ENCODE measurements at places on chromosomes 3 and 15. TPM values are rescaled to one million over a fixed set of nuclear protein-coding genes. Genes with fewer than 3 reads are reported as not detected.

- H3K27me3 ChIP-seq: no peaks in the 10 kb centered on the region
- no peak for DNase-seq
- peaks cover 3% of the 10 kb centered on the region for H3K4me1 ChIP-seq
Observed at GRCh38 chr3:132870541-132870940, 148.3 kb upstream of the NPHP3 start.

ARL14 gene
- total RNA-seq: not detected

FBLN2 gene
- 10.5 TPM for total RNA-seq

DNA sequence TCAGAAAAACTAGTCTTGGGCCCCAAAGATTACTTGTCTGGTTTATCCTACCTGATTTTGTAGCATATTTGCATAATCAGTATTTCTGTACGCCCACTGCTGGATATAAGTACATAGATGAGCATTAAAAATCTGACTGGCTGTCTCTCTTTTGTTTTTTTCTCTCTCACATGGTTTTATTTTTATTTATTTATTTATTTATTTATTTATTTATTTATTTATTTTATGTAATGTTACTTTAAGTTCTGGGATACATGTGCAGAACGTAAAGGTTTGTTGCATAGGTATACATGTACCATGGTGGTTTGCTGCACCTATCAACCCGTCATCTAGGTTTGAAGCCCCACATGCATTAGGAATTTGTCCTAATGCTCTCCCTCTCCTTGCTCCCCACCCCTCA is 31.9 kb downstream of the C2CD4B start:
- H3K27ac ChIP-seq: no peak overlapping the region
- H3K4me3 ChIP-seq: no peak overlapping the region
- peaks cover 7% of the 10 kb centered on the region for H3K27me3 ChIP-seq
- H3K36me3 ChIP-seq: no peaks in the 10 kb centered on the region

DNA sequence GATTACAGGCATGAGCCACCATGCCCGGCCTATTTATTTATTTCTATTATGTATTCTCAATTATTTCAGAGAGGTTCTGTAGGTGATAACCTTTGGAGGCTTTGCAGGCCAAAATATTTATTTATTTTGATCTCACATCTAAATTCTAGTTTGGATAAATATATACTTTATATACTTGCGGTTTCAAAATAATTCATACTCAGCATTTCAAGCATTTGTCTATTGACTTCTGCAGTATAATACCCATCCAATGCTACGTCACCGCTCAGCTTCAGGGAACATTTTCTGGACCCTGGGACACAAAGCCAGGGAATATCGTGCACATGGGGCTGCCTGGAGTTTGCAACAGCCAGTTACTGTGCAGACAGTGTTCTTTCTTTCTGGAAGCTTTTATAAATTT is 22.6 kb downstream of the CGGBP1 start:
- H3K27ac ChIP-seq: no peak overlapping the region
- no peaks in the 10 kb centered on the region for H3K27me3 ChIP-seq
- no peak overlapping the region for H3K4me3 ChIP-seq
- DNase-seq: no peak
- no peaks in the 10 kb centered on the region for H3K36me3 ChIP-seq

GRCh38 chr3:36698314-36698713 is 66.0 kb downstream of the DCLK3 start:
- DNase-seq: no peak
- H3K27me3 ChIP-seq: peaks cover under 1% of the 10 kb centered on the region
- no peak overlapping the region for H3K4me3 ChIP-seq

DNA sequence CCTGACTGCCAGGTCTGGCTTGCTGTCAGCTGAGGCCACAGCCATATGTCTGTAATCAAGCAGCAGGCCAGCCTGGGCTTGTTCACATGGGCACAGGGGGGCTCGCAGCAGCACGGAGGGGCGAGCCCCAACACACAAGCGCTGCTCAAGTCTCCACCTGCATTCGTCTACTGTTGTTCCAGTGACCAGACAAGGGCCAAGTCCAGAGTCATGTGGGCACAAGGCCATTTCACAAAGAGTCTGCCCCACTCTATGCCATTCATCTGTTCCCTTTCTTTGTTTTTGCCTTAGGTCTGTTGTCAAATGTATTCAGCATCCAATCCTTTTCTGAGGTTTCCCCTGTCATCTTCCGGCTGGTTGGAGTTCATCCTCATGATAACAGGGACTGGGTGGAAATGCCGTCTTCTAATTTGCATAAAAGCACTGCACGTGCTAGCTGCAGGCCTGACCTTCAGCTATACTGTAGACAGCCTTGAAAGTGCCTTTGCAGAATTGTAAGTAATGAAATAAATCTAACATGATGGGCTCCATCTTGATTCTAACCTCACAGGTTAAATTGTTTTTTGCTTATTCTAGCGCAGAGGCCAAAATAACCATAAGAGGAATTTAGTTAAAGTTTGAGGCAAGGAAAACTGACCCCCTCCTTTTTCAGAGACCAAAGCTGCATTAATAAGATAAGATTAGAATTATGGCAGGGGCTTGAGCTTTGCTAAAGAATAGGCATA is 28.6 kb upstream of the KBTBD12 start:
- no peaks in the 10 kb centered on the region for H3K4me1 ChIP-seq
- peaks cover 5% of the 10 kb centered on the region for H3K36me3 ChIP-seq
- peaks cover 3% of the 10 kb centered on the region for H3K27me3 ChIP-seq
- H3K27ac ChIP-seq: no peak overlapping the region

LIPC gene
- total RNA-seq: not detected

LIPH gene
- total RNA-seq: 2.5 TPM

DNA sequence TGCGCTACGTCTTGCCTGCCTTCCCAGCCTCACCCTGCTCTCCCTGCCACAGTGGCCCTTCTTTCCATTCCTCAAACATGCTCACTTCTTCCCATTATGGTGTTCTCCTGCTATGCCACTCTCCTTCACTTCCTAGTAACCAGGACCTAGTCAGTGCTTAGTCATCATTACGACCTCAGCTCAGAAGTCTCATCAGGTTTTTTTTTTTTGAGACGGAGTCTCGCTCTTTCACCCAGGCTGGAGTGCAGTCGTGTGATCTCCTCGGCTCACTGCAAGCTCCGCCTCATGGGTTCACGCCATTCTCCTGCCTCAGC is 149.5 kb downstream of the GREM1 start:
- DNase-seq: no peak
- H3K27ac ChIP-seq: no peak overlapping the region
- H3K27me3 ChIP-seq: no peaks in the 10 kb centered on the region
- no peaks in the 10 kb centered on the region for H3K36me3 ChIP-seq

GOLGA6L22 gene
- total RNA-seq: not detected

ATRIP gene
- total RNA-seq: 11.2 TPM

CHST2 gene
- total RNA-seq: 12.9 TPM

- peaks cover 4% of the 10 kb centered on the region for H3K27me3 ChIP-seq
- no peak for DNase-seq
- no peaks in the 10 kb centered on the region for H3K4me1 ChIP-seq
- H3K4me3 ChIP-seq: no peak overlapping the region
Observed at GRCh38 chr15:66830358-66830757, 128.3 kb downstream of the SMAD6 start.

B3GNT5 gene
- total RNA-seq: 6.9 TPM

GRCh38 chr3:30011237-30011803 is 595.1 kb upstream of the TGFBR2 start:
- H3K4me3 ChIP-seq: no peak overlapping the region
- H3K4me1 ChIP-seq: peaks cover 2% of the 10 kb centered on the region
- H3K36me3 ChIP-seq: no peaks in the 10 kb centered on the region
- H3K27ac ChIP-seq: no peak overlapping the region
- no peak for DNase-seq

DNA sequence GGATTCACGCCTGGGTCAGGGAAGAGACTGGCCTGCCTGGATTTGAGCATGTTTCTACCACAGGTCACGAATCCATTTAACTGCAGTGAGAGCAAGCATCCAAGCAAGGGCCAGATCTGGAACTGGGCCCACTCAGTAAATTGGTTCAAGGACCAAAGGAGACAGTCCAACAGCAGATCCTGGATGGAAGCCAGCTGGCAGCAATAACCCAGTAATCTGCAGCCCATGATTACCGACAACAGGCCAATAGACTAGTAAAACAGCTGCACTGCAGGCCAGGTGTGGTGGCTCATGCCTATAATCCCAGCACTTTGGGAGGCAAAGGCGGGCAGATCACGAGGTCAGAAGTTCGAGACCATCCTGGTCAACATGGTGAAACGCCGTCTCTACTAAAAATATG is 11.8 kb downstream of the SAMD7 start:
- H3K4me1 ChIP-seq: no peaks in the 10 kb centered on the region
- no peak overlapping the region for H3K27ac ChIP-seq
- no peak for DNase-seq
- no peaks in the 10 kb centered on the region for H3K36me3 ChIP-seq
- no peak overlapping the region for H3K4me3 ChIP-seq

GRCh38 chr15:48989170-48989569 is 25.5 kb upstream of the SHC4 start:
- no peaks in the 10 kb centered on the region for H3K27me3 ChIP-seq
- H3K36me3 ChIP-seq: peaks cover 12% of the 10 kb centered on the region
- no peak overlapping the region for H3K4me3 ChIP-seq
- H3K4me1 ChIP-seq: no peaks in the 10 kb centered on the region

DNA sequence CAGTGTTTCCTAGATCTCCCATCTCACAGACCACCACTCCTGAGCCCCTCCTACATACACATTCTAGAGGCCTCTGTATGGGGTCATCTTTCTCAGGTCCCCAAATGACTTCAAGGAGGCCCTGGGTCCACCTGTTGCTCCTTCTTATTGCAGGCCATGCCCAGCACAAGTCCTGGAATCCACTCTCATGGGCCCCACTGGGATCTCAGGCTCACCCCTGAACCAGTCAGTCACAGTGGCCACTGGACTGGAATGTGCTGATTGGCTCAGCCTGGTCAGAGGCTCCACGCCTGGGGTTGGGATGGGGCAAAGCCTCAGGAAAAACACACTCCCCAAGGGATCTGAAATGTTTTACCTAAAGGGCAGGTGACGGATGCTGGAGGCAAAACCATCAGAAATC is 55.7 kb downstream of the SPSB4 start:
- peaks cover 4% of the 10 kb centered on the region for H3K36me3 ChIP-seq
- no peak overlapping the region for H3K27ac ChIP-seq

- H3K4me3 ChIP-seq: no peak overlapping the region
- H3K27ac ChIP-seq: no peak overlapping the region
- no peaks in the 10 kb centered on the region for H3K27me3 ChIP-seq
- H3K4me1 ChIP-seq: no peaks in the 10 kb centered on the region
- H3K36me3 ChIP-seq: no peaks in the 10 kb centered on the region
- DNase-seq: no peak
Observed at GRCh38 chr3:76203578-76203977, 418.2 kb upstream of the ZNF717 start.

- no peak overlapping the region for H3K27ac ChIP-seq
- no peaks in the 10 kb centered on the region for H3K36me3 ChIP-seq
- H3K4me1 ChIP-seq: no peaks in the 10 kb centered on the region
- no peak overlapping the region for H3K4me3 ChIP-seq
- DNase-seq: no peak
Observed at GRCh38 chr3:140441006-140441405, 236.9 kb upstream of the TRIM42 start.

DNA sequence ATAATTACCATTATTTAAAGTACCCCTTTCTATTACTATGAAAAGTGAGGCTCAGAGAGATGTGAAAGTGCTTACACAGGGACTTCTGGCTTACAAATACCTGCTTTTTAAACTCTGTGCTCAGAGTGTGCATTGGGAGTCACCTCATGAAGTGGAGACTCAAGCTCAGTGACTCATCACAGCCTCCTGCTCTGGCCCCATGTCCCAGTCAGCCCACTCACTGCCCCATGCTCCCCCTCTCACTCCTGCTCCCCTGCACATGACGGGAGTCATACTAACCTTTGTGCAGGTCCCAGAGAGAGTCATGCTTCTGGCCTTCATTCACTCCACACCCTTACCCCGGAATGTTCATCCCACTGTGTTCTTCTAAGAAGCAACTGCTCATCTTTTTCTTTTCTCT is 20.2 kb downstream of the CCR1 start:
- H3K36me3 ChIP-seq: no peaks in the 10 kb centered on the region
- H3K27me3 ChIP-seq: peaks cover 2% of the 10 kb centered on the region
- H3K4me1 ChIP-seq: no peaks in the 10 kb centered on the region
- H3K4me3 ChIP-seq: no peak overlapping the region
- H3K27ac ChIP-seq: no peak overlapping the region

CCDC66 gene
- 13.6 TPM for total RNA-seq

GRCh38 chr3:17932136-17932771 is 189.8 kb upstream of the TBC1D5 start:
- H3K4me3 ChIP-seq: no peak overlapping the region
- H3K36me3 ChIP-seq: no peaks in the 10 kb centered on the region
- no peak overlapping the region for H3K27ac ChIP-seq
- peaks cover 4% of the 10 kb centered on the region for H3K27me3 ChIP-seq

DNA sequence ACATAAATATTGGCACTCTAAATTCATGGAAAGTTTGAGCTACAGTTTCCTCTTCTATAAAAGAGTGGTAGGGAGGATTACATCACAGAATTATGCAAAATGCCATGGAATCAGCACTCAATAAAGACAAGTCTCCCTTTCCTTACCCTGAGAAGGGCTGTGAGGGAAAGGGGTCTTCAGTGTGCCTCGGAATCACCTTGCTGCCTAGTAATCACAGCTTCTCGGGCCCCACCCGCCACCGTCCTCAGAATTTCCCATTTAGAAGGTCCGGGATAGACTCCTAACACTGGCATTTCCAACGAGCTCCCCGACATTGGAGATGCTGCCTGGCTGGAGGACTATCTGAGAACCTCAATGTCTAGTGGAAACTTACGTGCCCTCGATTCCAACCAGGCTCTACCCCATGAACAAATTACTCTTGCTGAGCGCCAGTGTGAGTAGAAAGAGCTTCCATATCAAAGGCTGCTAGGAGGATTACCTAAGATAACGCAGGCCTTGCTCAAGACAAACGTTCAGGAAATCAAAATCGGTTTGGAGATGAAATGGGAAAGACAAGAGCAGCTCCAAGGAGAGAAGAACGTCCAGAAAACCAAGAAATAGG is 92.1 kb upstream of the CHD2 start:
- peaks cover 19% of the 10 kb centered on the region for H3K4me1 ChIP-seq
- peaks cover 6% of the 10 kb centered on the region for H3K27me3 ChIP-seq
- peak overlapping the region; percentile 89 for H3K4me3 ChIP-seq
- peaks cover 4% of the 10 kb centered on the region for H3K36me3 ChIP-seq
